Lower leg skin (tissue), 4 donors: ENCODE measurements at places on chromosomes 4 and X.

DNA sequence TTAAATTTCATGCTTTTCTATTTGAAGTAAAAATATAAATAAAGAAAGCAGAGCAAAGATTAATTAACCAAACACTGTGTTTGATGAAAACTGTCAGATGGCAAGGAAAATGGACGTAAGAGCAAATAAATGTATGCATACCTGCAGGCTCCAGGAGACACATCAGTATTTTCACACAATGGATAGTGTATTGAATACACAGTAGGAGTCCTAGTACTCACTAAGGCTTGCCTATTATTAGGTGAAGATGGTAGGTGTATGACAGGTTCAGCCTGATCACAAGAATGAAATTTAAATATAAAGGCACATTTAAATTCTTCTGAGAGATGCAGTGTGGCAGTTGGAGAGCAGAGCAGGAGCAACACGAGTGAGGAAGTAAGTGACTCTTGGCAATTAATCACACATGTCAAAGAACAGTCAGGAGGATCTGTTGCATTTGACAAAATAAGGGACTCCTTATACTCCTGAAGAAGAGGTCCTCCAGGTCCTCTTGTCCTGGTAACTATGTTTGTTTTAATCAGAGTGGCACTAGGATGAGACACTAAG lies 106.0 kb upstream of the NDST4 start:
- no peak for DNase-seq

- DNase-seq: no peak
These were observed 194.7 kb downstream of the CPEB2 start for GRCh38 chr4:15197005-15197404.

- DNase-seq: no peak
These were observed 17.6 kb downstream of the G3BP2 start for GRCh38 chr4:75655562-75655961.

DNA sequence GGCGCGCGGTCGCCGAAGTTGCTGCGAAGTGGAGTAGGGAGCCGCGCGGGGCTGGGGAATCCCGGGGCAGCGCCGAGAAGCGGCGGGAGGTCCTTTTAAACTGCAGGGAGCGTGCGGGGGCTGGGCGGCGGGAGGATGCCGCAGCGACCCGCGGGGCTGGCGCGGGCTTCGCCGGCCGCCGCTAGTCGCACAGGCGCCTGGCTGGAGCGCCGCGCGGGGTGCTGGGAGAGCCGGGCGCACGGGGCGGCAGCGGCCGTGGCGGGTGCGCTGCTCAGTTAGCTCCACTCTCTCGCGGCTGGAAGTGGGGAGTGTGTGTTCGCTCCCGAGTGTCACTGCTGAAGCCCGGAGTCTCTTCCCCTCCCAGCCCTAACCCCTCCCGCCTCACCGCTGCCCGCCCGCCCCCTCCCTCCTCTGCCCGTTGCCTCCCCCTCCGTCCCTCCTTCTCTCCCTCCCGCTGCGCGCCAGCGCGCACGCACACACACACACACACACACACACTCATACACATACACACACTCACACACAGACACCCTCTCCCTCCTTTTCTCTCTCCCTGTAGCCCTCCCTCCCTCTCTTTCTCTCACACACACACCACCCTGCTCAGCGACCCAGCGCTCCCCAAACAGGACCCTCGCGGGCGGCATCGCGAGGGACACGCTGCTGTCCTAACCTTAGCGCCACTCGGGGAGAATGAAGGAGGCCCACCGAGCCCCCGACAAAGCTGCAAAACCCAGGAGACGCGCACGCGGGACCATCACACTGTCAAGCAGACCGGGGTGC lies at the start of gene NDNF:
NDNF (minus strand) TSS at position 312 of the 780 bp plus-strand sequence. CDS start 26,698 bp downstream, outside the sequence.
- peak; percentile 84 for DNase-seq

DNA sequence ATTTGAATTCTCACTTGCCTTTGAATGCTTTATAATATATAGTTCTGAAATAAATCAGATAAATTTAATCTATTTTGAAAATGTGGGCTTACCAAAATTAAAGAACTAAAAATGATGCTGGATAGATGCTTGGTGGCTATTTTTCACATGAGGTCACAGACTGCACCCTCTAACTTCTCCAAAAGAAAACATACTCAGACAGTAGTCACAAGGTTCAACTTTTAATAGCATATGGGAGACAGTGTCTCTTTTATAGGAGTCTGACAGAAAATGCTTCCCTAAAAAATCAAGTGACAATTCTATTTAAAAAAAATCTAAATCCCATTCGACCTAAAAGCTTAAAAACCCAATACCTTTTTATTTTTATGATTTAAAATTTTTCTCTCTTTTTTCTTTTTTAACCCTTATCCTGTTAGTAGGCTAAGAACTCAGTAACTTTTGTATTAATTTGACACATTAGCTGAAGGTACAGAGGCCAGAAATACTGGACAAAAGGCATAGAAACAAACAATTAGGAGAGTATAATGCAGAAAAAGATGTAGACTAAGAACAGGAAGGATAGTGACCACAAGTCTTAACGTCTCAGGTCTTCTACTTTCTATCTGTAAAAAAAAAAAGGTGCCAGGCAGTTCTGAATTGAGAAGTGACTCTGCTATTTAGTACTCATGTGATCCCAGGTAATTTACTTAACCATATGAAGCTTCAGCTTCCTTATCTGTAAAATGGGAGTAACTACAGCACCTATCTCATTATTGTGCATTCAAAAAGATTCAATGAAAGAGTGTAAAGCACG lies 7.6 kb downstream of the TIGD4 start:
- DNase-seq: no peak

GRCh38 chr4:154368060-154368459 lies 123.5 kb downstream of the DCHS2 start:
- no peak for DNase-seq

- DNase-seq: no peak
These were observed 1.4 kb upstream of the STS start for GRCh38 chrX:7146020-7146702.

- no peak for DNase-seq
These were observed 74.1 kb downstream of the ARHGAP10 start for GRCh38 chr4:147805946-147806345.

DNA sequence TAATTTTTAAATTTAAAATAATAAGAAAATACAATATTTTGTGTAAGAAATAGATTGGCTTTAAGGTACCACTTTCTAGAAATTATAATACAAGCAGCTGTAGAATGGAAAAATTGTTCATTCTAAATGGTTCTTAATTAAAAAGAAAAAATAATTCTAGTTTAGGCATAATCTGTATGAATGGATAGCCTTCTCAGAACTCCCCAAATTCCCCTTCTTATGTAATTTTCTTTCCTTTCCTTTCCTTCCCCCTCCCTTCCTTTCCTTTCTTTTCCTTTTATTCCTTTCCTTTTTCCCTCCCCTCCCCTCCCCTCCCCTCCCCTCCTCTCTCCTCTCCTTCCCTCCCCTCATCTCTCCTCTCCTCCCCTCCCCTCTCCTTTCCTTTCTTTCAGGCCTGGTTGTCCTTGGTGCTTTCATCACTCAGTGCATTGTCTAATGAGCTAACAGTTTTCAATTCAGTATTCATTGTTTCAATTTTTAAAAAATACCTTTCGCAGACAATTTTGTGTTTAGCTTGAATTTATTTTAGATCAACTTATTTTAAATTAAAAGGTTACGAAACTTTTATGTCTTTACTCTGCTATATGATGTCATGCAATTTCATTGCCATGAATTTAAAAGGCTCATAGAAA lies 28.8 kb downstream of the LRIT3 start:
- no peak for DNase-seq

GRCh38 chr4:84032372-84032771 lies 466.7 kb downstream of the NKX6-1 start:
- DNase-seq: no peak

DNA sequence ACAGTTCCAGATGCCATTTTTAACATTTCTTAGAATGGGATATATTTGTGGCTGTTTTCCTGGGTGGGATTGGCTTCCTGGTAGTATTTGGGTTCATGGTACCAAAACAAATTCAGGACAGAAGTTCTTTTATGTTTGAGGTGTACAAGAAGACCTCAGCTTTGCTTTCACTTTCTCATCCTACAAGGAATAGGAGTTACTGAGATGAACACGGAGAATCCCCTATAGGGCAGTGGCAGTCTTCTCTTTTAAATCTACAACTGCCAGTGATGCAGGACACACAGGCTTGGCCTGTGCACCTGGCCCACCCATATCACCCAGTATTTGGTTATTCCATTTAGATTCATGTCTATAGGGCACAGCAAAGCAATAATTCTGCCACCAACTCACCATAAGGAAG lies 35.2 kb downstream of the SLC10A7 start:
- no peak for DNase-seq

DNA sequence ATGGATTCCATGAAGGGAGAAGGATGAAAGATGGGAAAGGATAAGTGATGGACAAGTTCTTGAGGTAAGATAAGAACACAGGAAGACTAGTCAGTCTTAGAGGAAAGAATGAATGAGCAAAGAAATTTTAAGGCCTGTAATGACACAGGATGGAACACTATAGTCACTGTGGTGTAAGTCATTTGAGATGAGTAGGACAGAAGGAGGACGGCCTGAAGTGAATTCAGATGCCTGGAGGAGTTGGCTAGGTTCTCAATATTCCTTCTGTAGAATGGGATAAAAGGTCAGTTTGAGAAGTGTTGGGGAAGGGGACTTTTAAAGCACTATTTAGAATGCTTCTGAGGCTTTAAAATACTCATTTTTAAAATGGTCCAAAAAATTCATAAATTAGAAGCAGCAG lies 3.9 kb downstream of the MSMO1 start:
- DNase-seq: no peak

GRCh38 chr4:67333664-67334063 lies 211.6 kb downstream of the CENPC start:
- DNase-seq: no peak

- peak; percentile 13 for DNase-seq
These were observed 146.3 kb upstream of the RPS6KA3 start for GRCh38 chrX:20412871-20413486.

DNA sequence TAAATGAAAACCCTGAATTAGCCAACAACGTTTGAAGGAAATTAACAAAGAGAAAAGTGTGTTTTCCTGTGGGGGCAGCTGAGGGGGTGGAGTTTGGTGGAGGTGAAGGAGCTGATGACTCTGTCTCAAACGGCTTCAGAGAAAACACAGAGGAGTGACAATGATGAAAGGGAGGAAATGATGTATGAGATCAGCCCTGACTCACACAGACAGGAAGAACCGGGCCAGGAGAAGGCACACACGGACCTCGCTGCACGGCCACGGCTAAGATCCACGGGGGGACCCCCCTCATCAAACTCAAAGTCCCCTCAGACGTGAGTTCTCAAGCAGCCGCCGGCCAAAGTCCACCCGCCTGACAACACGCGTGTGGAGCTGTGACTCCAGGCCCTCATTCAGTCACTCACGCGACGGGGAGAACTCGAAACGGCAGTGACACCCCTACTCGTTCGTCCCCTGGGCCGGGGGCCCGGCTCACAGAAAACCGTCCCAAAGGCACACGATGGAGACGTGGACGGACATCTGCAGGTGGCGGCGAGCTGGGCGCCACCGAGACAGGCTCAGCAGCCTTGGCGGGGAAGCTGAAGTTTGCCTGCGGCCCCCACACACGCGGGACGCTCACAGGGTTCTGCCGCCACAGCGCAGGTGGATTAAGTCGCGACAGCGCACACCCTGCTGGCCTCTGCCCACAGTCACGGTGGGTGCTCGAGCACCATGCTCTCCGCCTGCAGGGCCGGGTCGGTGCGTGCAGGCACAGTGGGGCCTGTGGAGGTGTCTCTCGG lies 28.8 kb downstream of the PPP2R3B start:
- no peak for DNase-seq

GRCh38 chrX:106931831-106932491 lies 11.8 kb downstream of the CLDN2 start:
- no peak for DNase-seq

DNA sequence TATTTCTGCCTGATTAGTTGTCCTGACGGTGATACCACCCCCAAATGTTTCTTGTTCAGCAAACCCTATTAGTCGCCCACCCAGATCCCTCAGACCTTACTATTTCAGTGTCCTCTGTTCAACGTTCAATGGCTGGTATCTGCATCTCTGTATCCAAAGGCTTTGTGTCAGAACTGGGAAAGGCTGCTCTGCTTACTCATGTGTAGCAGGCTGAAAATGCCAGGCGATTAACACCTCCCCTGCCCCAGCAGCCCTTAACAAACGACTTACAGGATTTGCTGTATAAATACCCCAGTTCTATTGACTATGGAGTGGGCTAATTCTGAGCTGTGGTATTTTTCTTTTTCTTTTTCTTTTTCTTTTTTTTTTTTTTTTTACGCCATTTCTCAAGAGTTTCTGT lies 415.0 kb downstream of the ZNF674 start:
- DNase-seq: no peak

GRCh38 chr4:5823542-5824211 lies 69.2 kb downstream of the CRMP1 start:
- DNase-seq: no peak

GRCh38 chr4:123788577-123788976 lies 392.0 kb downstream of the SPRY1 start:
- DNase-seq: no peak

DNA sequence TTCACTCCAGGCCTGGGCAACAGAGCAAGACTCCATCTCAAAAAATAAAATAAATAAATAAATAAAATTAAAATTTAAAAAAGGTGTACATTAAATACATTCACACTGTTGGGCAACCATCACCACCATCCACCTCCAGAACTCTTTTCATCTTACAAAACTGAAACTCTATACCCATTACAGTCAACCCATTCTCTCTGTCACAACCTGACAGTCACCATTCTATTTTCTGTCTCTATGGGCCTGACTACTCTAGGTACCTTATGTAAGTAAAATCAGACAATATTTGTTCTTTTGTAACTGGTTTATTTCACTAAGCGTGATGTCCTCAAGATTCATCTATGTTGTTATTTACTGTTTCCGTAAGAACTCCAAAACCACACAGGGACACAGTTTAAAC lies 59.6 kb downstream of the FRYL start:
- DNase-seq: no peak

- DNase-seq: peak; percentile 29
These were observed 12.5 kb upstream of the CRLF2 start for GRCh38 chrX:1224954-1225353.

GRCh38 chrX:112997991-112998390 lies 157.4 kb upstream of the AMOT start:
- DNase-seq: no peak

DNA sequence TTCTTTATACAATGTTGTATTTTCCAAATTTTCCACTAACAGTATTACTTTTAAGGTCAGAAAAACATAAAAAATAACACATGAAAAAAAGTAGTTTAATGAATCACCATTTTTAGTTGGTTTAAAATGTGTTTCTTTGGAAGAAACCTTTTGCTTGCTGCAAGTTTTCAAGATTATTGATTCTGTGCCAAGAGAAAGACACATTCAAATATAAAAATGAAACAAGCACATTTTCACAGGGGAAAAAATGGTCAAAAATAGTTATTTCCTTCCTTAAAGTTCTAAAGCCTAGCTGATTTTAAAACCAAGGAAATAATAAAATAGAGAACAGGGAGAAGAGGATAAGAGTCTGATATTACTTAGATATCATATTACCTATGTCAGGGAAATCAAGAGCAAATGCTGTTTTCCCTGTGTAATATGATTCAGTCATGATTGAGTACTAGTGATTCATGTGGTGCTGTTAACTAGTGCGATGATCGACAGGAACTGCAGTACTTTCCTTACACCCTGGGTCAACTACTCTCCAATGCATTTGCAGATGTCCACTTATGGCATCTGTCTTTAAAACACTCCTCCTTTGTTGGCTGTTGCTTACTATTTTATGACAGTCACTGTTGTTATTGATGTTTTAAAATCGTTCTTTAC lies 103.8 kb downstream of the CAMK2D start:
- DNase-seq: no peak

GRCh38 chr4:127708985-127709384 lies 21.2 kb upstream of the SLC25A31 start:
- peak; percentile 77 for DNase-seq

- DNase-seq: no peak
These were observed 215.2 kb downstream of the CBR4 start for GRCh38 chr4:168794881-168795280.
